Stimulated activated CD8-positive, alpha-beta memory T cell treated with anti-CD3 and anti-CD28 coated beads, Interleukin-7, amount 100 ng/mL, for 1 hour (primary cell): ENCODE measurements at places on chromosomes 6 and 20.

- DNase-seq, result no peak
Measured at GRCh38 chr6:82066991-82067411, 180.5 kb downstream of the IBTK start.

DNA sequence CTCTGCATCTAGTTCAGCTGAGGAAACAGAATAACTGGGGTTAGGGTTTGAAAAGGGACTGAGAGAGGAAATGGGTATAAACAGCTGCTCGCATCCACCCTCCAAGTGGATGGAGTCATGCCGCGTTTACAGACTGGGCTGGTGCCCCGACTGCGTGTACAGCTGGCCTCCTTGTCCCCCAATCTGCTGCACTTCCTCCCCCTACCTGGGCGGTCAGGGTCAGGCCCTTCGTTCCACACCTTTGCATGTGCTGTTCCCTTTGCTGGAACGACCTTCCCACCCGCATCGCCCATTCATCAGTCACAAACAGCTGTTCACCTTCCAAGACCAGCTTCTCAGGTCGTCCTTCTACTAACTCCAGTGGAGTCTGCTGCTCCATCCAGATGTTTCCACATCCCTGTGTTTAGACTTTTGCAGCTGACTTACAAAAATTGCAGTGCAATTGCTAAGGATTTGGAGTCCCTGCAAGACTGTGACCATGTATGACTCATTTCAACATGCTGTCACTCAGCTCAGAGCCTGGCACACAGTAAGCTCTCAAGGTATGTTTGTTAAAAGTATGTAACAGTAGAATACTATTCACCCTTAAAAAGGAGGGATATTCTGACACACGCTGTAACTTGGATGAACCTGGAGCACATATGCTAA is 129.3 kb downstream of the DTNBP1 start:
- no peak for DNase-seq

DNA sequence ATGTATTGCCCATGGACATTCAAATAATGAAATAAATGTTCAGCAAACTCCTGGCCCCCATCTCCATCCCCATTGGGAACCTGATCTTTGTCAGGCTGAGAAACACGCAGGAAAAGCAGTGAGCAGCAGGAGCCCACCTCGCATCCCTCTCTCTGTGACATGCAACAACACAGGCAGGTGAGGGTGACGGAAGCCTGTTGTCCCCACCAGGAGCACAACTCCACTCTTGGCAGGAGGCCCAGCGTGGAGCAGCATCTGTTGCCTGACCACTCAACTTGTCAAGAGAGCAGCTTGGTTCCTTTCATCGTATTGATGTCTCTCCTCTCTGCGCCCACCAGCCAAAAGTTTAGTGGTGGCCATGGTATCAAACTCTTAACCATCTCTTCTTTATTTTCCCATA is 586.9 kb upstream of the ARID1B start:
- no peak for DNase-seq

- no peak for DNase-seq
Measured at GRCh38 chr6:16873698-16874097, 112.4 kb upstream of the ATXN1 start.

GRCh38 chr6:89589297-89590025 is 49.1 kb downstream of the LYRM2 start:
- DNase-seq, result no peak

GRCh38 chr20:54227241-54227640 is 19.4 kb downstream of the PFDN4 start:
- DNase-seq, result no peak

DNA sequence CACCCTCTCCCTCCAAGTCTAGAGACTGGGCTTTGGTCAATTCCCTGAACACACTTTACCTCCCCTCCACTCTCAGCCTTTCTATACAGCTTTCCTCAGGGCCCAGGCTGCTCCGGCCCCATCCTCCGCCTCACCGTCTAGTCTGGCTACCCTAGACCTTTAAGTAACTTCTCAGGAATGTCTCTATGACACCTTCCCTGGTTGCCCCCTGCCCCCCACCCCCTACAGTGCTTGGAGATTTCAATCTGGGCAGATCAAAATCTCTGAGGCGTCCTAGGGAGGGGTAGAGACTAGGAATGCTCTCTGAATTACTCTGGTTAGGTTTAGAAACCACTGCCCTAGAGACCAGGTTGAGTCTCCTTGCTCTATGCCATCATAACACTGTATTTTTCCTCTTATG is 6.1 kb downstream of the UBE2J1 start:
- no peak for DNase-seq

GRCh38 chr6:34884996-34885395 is 2.8 kb downstream of the TAF11 start:
- no peak for DNase-seq

- no peak for DNase-seq
Measured at GRCh38 chr6:82045965-82046756, 201.4 kb downstream of the IBTK start.

- no peak for DNase-seq
Measured at GRCh38 chr20:57696401-57696961, 13.3 kb downstream of the PMEPA1 start.

- no peak for DNase-seq
Measured at GRCh38 chr20:20702330-20703245, 9.9 kb downstream of the RALGAPA2 start.

- no peak for DNase-seq
Measured at GRCh38 chr20:46647469-46647868, 3.8 kb downstream of the SLC13A3 start.

GRCh38 chr6:27825025-27825793 is 87.0 kb downstream of the OR2B2 start:
- DNase-seq, result no peak

- no peak for DNase-seq
Measured at GRCh38 chr6:103534814-103535213, 1324.9 kb downstream of the HACE1 start.

- DNase-seq, result no peak
Measured at GRCh38 chr6:139164001-139164400, 29.1 kb downstream of the HECA start.

DNA sequence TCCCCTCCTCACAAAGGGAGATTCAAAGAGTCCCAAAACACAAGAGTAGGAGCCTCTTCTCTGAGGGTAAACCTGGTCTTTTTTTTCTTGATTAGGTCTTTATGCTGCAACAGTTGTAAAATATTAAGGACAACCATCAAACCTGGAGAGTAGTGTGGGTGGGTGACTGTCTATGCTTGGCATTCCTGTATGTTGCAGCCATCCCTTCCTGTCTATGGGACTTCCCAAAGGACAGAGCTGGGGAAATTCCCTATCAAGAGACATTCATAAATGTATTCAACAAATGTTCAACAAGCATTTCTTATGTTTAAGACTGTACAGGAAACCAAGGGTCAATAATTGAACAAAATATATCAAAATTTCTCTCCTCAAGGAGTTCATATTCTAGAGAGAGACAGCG is 5.5 kb downstream of the BTN2A2 start:
- DNase-seq, result no peak

DNA sequence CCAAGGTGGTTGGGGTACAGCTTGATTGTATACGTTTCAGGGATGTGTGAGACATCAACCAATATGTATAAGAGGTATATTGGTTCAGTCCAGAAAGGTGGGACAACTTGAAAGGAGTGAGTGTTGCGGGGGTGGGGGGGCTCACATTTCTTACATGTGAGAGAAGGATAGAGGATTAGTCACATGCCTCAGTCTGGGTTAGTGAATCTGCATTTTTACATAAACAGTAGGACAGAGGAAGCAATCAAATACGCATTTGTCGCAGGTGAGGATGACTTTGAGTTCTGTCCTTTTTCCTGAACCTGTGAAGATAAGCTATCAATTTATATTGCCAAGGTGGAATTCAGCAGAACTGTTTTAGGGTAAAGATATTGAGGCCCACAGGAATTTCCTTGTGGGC is 42.1 kb upstream of the TBC1D32 start:
- DNase-seq, result no peak

DNA sequence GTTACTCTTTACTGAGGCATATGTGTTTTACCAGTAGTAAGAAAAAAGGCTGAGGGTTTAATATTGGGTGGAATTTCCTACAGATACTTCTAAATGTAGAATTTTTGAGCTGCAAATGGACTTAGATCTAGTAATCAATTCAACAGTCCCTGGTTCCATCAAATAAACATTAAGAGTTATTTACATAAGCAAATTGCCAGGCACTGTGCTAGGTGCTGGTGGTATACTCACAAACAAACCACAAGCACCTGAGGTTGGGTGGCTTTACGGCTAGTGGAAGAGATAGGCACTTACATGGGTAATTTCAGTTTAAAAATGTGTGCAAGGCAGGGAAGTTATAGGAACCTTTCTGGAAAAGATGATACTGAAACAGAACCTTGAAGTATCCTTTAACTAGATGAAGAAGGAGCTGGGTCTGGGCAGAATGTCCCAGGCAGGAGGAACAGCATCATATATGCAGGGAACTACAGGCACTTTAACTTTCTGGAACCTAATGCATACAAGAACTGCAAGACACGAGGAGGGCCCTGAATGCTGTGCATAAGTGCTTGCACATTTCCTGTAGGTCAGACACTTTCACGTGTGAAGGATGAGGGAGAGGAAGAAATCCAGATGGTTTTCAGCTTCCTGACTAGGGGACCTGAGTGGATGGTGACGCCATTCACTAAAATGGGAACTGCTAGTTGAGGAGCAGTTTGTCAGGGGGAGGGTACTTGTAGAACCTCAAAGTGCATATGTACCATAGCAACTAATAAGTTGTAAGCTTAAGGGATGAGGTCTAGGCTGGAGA is 4.5 kb downstream of the CCN6 start:
- DNase-seq, result no peak

DNA sequence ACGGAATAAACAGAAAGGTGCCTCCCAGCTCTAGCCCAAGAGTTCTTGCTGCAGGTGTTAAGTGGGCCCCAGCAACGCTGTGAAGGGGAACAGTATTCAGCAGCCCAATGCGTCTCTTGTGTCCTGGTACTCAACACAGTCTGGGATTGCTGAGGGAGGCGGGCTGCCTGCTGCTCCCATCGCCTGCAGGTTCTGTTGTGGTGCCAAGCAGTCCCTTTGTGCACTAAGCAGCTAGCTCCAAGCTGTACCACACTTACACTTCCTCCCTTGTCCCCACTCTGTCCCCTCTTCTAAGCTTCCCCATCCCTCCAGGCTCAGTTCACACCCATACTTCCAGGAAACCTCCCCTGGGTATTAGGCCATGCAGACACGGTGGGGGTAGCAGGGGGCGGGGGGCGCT is 92.7 kb downstream of the AGPAT4 start:
- no peak for DNase-seq

GRCh38 chr6:36422714-36423100 is 19.9 kb downstream of the PXT1 start:
- DNase-seq, result no peak

DNA sequence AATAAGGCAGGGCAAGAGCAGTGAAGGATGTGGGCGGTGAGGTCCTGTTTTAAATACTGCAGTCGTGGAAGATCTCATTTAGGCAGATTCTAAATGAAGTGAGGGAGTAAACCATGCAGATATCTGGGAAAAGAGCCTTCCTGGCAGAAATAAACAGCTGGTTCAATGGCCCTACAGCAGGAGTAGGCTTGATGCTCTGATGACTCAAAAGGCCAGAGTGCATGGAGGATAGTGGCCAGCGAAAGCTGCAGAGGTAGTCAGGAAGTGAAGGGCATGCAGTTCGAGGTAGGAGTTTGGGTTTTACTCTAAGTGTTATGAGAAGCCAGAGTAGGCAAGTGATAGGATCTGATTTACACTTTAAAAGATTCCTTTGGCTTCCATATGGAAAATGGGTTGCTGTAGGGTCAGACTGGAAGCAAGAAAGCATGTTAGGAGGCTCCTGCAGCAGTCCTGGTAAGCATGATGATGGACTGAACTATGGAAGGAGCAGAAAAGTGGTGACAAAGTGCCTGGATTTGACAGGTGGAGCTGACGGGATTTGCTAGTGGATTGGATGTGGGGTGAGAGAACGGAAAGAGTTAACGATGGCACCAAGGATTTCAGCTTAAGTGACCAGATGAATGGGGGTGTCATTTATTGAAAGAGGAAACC is 150.0 kb downstream of the GJA10 start:
- no peak for DNase-seq

- no peak for DNase-seq
Measured at GRCh38 chr6:160300076-160300695, 41.6 kb upstream of the SLC22A2 start.

GRCh38 chr6:44739181-44739580 is 351.7 kb downstream of the CDC5L start:
- DNase-seq, result no peak

DNA sequence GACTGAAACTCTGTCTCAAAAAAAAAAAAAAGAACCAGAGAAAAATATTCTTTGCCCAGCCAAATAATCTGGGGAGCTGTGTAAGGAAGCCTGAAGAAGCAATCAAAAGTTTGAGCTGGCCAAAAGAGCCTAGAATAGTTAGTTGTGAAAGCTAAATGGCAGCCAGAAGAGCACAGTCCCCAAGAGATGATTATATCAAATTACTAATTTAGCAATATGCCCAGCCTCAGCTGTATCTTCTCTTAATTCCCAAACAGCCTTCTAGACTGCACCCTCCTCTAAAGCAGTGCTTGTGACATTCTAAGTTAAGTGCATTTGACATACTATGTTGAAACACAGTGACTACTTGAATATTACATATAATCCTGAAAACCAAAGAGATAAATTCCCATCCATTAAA is 38.9 kb downstream of the CDK19 start:
- DNase-seq, result no peak

- no peak for DNase-seq
Measured at GRCh38 chr6:168964138-168964835, 289.4 kb downstream of the THBS2 start.
